ENCODE measurements at places on chromosomes 2 and 18.

DNA sequence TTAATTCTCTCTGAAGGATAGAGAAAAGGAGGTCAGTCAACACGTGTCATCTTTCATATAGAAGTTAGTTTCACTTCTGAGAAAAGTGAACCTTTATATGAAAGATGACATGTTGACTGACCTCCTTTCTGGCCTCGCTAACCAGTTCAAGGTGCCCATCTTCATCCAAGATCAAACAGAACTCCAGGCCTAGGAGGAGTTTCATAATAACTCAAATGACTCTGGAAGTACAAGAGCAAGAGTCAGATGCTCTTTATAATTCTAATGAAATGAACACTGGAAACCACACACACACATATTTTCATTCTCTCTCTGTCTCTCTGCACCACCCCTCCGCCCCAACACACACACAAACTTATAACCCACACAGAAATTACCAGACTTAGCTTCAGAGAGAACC lies 16.3 kb downstream of the ANKRD44 start:
- no peak for DNase-seq

- DNase-seq: no peak
Observed at GRCh38 chr2:86072271-86072858, 33.3 kb downstream of the POLR1A start.

- no peak for DNase-seq
Observed at GRCh38 chr2:62178741-62179271, 17.1 kb upstream of the B3GNT2 start.

- no peak for DNase-seq
Observed at GRCh38 chr2:196399722-196400691, 228.6 kb upstream of the STK17B start.

- no peak for DNase-seq
Observed at GRCh38 chr2:943821-944220, 6.8 kb upstream of the SNTG2 start.

DNA sequence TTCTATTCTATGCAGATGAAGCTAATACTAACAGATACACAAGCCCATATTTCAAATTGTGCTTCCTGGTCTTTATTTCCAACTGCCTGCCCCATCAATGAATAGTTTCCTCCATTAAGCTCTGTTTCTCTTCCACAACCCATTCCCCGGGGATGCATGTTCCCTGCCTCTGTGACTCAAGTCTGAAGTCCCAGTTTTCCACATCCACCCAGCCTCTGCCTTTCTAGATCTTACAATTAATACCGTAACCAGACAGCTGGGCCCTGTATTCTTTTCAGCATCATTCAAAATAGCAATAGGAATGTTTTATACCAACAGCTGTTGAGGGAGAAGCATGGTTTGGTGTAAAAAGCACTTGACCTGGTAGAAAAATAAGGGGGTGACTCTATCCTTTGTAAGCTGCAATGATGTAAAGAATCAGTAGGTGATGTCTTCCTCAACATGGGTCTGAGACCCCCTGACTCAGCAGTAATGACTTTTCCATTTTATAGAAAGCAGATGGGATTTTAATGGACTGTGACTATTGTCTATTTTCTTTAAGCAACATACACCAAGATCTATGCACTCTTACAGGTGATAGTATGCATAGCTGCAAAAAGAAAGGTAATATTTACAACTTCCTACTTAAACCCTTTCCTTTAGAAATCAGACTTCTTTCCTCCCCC lies 46.1 kb upstream of the DAPL1 start:
- DNase-seq: no peak

GRCh38 chr2:2271469-2271941 lies 59.6 kb downstream of the MYT1L start:
- DNase-seq: no peak

GRCh38 chr2:222982010-222982908 lies 69.7 kb upstream of the KCNE4 start:
- no peak for DNase-seq

DNA sequence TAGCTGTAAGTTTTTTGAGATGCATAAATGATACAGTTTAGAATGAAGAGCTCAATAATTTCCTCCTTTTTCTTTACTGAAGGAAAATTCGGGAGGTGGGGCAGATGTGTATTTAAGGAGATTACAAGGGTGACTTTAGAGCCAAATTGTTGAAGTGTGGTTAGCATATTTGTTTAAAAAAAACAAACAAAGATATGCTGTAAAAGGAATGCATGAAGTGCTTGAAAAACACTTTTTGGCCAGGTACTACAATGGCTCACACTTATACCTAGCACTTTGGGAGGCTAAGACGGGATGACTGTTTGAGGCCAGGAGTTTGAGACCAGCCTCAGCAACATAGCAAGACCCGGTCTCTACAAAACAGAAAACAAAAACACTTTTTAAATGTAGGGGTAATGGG lies 38.4 kb downstream of the CD302 start:
- no peak for DNase-seq

- DNase-seq: no peak
Observed at GRCh38 chr2:99891428-99891780, 251.0 kb downstream of the AFF3 start.

DNA sequence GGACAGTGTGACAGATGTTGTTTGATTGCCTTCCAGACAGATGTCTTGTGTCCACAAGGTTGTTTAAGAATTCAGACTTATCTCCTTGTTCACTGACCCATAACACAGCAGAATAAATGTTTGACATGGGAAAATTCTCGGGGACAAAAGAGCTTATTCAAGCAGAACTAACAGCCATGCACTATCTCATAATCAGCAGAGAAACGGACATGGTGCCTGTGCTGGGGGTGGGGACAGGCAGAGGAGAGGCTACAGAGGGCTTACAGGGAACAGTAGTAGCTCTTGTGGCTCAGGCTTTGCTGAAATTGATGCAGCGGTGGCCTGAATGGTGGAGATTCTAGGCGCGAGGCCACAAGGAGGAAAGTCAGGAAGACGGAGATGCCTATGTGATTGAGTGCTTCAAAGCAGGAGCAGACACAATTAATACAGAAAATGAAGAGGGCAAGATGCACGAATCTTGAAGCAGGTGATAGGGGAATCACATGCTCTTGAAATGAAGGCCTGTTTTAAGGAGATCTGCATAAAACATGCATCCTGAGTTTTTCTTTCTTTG lies 62.0 kb upstream of the CAB39 start:
- no peak for DNase-seq

DNA sequence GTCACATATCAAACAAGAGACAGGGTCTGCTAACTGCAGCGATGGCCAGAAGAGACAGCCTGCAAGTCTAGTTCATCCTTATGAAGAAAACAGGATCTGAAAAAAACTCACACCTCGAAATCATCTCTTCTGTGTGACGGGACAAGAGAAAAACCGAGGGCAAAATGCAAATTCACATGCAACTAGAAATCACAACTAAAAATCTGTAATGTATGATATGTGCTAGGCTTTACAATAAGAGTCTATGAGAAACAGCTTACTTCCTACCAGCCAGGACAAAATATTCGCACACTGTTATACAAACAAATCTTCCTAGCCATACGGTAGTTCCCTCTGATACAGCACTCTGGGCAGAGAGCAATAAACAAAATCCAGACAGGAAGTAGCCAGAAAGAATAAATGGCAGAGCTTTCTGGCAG lies 48.8 kb downstream of the ANKRD44 start:
- no peak for DNase-seq

GRCh38 chr2:215787025-215787424 lies 226.3 kb downstream of the MREG start:
- no peak for DNase-seq

DNA sequence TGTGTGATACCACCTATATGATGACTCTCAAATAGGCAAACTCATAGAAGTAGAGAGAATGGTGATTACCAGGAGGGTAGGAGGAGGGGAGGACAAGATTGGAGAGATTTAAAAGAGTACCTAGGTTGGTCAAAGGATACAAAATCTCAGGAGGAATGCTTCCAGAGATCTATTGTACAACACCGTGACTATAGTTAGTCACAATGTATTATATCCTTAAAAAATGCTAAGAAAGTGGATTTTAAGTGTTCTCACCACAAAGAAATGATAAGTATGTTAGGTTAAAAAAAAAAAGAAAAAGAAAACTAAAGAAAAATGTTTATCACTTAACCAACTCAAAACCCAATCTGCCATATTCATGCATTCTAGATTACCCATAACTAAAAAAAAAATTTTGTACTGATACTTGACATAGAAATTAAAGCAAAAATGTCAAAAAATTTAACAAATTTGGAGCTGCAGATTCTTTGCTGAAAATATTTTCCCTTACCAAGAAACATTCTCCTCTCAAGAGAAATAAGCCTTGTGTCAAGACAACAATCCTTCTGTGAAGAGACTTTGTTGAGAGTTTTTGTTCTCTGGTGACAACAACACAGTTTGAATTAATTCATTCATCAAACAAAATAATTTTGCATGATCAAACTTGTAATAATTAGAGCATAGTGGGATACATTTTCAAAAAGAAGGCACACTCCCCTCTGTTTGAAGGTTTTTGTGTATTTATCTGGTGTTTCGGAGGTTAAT lies 213.1 kb downstream of the DNER start:
- DNase-seq: no peak

DNA sequence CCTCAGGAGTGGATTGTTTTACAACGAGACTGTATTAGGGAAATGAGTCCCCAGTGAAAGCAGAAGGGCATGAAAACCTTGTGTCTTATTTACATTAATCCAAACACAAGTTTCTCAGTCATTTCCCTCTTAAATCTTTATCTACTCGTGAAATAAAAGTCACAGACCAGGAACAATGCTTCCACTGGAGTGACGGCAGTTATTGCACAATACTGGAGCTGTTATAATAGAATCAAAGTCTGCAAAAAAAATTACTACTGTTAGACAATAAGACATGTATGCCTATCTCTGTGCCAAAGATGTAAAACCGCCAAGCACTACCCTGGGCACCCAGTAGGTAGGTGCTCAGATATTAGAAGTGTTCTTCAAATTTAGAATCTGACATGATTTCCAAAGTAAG lies 375.5 kb downstream of the ZNF521 start:
- DNase-seq: no peak

DNA sequence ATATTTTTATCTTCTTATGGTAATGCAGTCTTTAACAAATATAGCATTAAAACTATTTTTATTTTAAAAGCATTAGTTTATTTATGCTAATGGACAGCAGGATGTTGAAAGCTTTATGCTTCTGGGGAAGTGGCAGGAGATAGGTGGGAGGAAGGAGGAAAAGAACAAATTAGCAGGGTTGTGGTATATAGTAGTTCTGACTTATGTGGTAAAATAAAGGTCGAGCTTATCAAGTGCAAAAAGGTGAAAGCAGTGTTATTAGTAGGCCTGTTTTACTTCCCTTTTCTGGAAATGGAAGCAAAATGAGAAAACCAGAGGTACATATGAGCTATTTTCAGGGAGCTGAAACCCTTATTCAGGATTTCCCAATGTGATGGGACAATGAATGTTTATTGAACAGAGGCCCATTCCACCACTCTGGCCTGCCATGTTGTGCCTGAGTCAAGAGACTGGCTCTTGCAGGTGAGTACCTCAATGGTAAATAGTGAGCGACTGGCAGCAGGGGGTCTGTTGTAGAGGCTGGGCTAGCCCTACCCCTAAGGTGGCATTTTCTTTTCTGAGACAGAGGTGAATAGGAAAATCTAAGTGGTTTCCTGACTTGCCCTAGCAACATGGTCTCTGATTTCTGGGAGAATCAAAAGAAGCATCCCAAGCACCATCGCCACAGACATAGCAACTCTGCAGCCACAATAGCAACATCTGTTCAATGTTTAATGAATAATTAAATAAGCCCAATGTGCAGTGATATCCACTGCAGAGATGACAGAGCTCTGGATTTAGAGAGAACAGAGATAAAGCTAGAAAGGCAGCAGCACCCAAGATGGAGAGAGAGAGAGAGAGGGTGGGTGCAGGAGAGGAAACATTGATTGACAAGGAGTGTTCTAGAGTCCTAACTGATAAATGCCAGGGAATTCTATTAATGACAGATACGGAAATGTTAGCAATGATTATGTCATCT lies 119.7 kb downstream of the UPP2 start:
- DNase-seq: no peak

- no peak for DNase-seq
Observed at GRCh38 chr2:127951026-127951425, 65.3 kb upstream of the AMMECR1L start.

- DNase-seq: no peak
Observed at GRCh38 chr2:209499069-209499468, 75.2 kb downstream of the MAP2 start.

GRCh38 chr2:150255528-150255927 lies 231.9 kb downstream of the RND3 start:
- DNase-seq: no peak

DNA sequence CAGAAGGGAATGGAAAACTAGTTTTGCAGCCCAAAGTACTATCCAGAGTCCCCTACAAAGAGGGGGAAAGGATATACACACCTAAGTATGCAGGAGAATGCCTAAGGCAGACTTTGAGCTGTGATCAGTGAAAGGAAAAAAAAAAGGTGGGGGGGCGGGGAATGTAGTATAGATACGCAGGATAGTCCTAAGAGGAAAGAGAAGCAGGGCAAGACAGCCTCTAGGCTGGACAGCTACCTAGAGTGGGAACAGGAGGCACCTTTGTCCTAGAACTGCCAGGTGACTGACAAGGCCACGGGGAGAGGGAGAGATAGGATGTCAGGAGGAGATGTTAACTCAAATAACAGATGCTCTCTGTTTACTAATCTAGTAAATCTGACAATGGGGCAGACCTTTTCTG lies 6.0 kb downstream of the REEP1 start:
- DNase-seq: no peak

DNA sequence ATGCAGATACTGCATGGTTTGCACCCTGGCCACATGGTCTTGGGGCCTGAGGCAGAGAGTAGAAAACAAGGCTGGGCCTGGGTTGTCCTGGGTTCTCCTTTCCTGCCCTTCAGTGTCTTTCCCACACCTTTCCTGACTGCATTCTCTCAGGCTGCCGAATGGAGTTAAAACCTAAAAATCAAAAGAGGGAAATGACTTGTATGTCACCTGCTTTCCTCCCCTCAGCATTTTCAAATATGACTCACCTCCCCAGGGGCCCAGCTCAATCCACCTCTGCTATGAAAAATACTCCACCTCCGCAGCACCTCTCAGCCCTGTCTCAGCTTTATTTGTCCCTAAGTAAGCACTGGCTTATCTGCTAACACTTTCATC lies 457.8 kb upstream of the MEX3C start:
- DNase-seq: no peak

DNA sequence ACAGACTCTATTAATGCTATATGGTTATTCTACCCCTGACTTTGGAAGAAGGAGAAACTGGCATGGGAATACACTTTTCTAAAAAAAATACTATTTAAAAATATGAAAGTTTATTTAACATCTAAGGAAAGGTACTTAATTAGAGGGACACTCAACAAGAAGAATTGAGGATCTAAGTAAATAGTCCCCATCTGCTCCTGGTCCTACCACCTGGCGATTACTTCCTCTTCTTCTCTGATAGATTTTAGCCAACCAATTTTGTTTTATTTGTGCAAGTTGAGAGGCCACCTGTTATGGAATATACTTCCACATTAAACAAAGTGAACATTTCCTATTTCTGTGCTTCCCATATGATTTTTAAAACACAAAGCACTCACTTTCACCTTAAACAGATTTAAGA lies 111.7 kb downstream of the BCL2 start:
- no peak for DNase-seq

GRCh38 chr18:5729983-5730699 lies 165.2 kb downstream of the TMEM200C start:
- no peak for DNase-seq

All from activated naive CD8-positive, alpha-beta T cell treated with anti-CD3 and anti-CD28 coated beads, Interleukin-2, amount 50 U/mL, for 16 hours (primary cell).